ENCODE measurements at places on chromosomes 1 and 21. TPM values are rescaled to one million over a fixed set of nuclear protein-coding genes. Genes with fewer than 3 reads are reported as not detected.

GRCh38 chr1:26972821-26973220, 12.6 kb upstream of the KDF1 start:
- no peak for DNase-seq

DNA sequence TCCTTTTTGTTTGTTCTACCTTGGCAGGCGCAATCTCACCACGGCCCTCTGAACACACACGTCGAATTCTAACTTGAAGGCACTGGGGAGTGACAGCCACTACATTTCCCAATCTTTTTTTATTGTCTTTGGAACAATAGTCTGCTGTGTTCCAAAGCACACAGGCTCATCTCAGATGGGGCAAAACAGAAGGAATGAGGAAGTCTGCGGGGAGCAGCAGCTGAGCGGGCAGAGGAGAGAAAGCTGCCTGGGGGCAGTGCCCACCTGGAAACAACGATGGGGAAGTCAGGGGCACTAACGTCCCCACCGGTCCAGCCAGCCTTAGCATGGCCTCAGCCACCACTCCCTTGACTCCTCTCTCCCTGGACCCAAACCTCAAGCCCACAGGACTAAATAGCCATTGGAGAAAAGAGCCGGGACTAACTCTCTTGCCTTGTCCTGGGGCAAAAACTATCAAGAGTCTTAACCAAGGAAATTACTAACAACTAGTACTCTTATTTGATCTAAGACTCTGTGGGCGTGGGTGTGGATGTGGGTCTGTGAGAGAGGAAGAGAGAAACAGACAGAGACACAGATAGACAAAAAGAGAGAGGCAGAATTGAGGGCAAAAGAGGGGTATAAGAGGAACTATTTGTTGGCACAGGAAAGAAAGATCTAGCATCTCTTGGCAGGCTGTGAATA, 34.2 kb downstream of the SYF2 start:
- DNase-seq = peak; percentile 22

KLHDC7A gene
- total RNA-seq = not detected

DNA sequence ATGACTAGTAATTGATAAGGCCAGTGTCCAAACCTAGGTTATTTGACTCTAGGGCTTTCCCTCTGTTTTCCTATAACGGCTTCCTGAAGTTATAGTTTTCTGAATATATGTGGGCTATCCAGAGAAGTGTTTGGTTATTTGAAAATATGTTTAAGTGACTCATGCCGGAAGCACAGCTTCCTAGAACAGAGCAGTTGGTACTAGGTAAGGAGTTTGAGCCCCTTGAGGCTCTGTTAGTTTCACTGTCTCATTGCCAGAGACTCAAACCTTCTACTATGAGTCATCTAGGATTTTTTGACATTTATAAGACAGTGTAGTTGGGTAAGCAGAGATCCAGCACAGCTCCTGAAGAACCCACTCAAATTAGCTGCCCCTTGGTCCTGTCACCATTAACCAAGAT, 27.1 kb upstream of the LEPR start:
- DNase-seq = peak; percentile 84

Data from RPMI7951 (cell line).